ENCODE measurements at places on chromosomes 1 and 21.

- no peak overlapping the region for H3K27ac ChIP-seq
- H3K36me3 ChIP-seq, result no peaks in the 10 kb centered on the region
- no peaks in the 10 kb centered on the region for H3K4me1 ChIP-seq
- DNase-seq, result no peak
- H3K27me3 ChIP-seq, result no peaks in the 10 kb centered on the region
These were observed 57.1 kb downstream of the ZC3H11B start for GRCh38 chr1:219555806-219556205.

DNA sequence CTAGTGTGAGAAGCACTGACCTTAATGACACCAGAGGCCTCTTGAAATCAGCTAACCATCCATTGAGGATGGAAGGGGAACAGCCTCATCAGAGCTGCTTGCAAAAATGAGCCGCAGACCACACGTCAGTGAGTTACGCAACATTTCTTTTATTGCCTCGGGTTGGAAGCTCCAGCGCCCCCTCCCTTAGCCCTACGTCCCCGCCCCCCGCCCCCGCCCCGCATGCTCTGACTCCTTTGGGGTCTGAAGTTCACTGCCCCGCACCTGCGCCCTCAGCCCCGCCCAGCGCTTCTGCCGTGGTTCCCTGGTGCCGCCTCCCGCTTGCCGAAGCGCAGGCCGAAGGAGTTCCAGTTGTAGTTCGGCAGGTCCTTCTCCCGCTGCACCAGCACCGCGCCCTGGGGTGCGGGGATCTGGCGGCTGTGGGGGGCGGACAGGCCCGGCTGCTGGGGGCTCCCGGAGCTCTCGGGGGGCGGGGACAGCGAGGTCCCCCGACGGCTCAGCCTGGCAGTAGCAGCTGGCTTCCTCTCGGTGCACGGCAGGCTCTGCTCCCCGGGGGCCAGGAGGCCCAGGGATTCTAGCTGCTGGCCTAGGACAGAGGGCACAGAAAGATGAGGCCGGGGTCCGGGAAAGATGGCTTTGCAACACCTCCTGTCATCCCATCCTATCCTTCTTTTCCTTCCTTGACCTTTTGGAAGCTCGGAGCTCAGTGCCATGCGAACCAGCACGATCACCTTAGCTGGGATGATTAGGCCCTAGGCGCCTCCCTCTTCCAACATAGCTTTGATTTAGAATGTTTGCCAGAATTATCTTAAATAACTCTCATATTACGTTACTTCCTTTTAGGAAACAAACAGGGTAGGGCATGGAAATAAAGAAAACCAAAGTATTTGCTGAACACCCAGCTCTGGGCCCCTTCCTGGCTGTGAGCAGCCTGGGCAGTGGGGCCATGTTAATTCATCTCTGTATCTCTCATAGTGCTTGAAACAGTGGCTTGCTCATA is 5.8 kb downstream of the KISS1 start:
- no peak overlapping the region for H3K4me3 ChIP-seq
- DNase-seq, result peak; percentile 10
- H3K4me1 ChIP-seq, result no peaks in the 10 kb centered on the region
- no peaks in the 10 kb centered on the region for H3K36me3 ChIP-seq
- no peak overlapping the region for H3K27ac ChIP-seq
- peaks cover 3% of the 10 kb centered on the region for H3K27me3 ChIP-seq

DNA sequence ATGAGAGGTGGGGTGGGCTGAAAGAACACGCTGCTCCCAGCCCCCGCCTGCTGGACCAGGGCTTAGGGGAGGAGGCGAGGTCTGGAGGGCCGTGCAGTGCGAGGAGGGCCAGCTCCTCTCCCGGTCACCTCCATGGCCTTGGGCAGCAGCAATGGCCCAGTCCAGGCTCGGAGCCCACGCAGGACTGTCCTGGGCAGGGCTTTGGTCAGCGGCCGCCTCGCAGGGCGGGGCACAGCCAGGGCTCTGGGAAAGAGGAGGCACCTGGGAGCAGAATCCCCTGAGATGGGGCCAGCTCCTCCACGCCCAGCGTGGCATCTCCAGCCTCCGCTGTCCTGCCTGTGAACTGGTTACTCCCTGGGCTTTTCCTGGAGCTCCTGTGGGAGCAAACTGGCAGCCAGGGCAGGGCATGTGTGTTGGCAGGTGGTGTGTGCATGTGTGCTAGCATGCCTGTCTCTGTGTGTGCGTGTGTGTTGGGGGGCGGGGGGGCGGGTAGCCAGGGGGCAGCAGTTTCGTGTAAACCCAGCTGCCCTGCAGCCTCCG is 27.4 kb downstream of the ARHGEF16 start:
- no peak overlapping the region for H3K4me3 ChIP-seq
- no peaks in the 10 kb centered on the region for H3K36me3 ChIP-seq
- H3K27me3 ChIP-seq, result no peaks in the 10 kb centered on the region
- no peaks in the 10 kb centered on the region for H3K4me1 ChIP-seq
- DNase-seq, result no peak

DNA sequence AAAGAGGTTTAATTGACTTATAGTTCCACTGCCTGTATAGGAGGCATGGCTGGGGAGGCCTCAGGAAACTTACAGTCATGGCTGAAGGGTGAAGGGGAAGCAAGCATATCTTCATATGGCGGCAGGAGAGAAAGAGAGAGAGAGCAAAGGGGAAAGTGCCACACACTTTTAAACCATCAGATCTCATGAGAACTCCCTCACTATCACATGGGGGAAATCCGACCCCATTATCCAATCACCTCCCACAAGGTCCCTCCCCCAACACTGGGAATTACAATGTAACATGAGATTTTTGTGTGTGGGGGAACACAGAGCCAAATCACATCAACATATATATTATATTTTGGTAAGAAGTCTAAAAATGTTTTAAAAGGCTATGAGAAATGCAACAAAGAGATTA is 27.2 kb downstream of the FABP3 start:
- DNase-seq, result no peak
- no peaks in the 10 kb centered on the region for H3K27me3 ChIP-seq
- H3K27ac ChIP-seq, result no peak overlapping the region
- peaks cover 38% of the 10 kb centered on the region for H3K36me3 ChIP-seq
- no peaks in the 10 kb centered on the region for H3K4me1 ChIP-seq

DNA sequence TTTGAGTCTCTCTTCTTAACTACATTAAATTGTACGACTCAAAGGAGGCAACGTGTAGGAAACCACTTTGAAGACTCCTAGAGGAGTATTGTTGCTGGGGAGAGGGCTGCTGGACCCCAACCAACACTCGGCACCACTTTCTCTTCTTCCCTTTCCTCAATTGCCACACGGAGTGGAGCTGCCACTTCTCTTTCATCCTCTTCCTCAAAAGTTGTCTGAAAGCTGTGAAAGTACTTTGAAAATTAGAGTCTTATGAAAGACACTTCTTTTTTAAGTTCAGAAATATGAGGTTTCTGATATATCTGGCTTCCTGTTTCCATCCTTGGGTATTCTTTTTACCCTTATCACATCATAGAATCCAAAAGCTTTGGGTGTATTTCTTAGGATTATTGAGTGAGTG is 59.5 kb downstream of the MRPS6 start:
- H3K27me3 ChIP-seq, result no peaks in the 10 kb centered on the region
- no peaks in the 10 kb centered on the region for H3K36me3 ChIP-seq
- DNase-seq, result no peak
- peaks cover 53% of the 10 kb centered on the region for H3K4me1 ChIP-seq

DNA sequence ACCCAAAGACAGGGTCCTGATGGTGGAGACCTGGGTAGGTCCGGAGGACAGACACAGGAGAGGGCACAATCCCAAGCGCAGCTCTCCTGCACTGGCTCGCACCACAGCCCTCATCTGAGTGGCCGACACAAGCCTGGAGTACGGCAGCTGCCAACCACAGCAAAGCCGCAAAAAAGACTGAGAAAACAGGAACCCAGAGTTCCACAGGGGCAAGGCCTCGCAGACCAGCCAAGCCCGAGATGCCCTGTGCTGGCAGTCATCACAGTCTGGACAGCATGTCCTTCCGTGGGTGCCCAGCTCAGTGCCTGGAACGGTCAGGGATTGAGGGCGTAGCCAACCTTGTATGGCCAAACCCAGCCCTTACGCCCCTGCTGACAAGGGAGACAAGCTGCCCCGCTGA is 11.4 kb downstream of the ZBTB48 start:
- H3K27me3 ChIP-seq, result no peaks in the 10 kb centered on the region
- no peak overlapping the region for H3K4me3 ChIP-seq
- no peak for DNase-seq
- no peaks in the 10 kb centered on the region for H3K36me3 ChIP-seq
- H3K27ac ChIP-seq, result peak overlapping the region; percentile 44

DNA sequence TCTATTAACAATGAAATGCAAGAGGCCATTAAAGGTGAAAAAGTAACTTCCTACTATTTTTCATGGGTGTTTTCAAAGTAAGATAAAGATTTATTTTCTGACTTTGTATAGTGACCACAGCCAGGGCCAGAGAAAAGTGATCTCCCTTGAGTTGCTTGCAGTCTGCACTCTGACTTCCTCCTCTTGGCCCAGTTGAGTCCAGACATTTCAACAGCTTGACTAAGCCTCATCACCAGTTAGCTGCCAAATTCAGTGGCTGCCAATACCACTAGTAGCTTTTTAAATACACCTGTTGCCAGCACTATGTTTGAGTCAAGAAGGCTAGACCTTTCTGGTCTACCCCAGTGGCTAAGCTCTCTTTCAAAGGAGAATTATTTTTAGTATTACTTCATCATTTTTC is 3.7 kb upstream of the NEK7 start:
- no peaks in the 10 kb centered on the region for H3K27me3 ChIP-seq
- no peaks in the 10 kb centered on the region for H3K36me3 ChIP-seq
- DNase-seq, result no peak
- H3K27ac ChIP-seq, result no peak overlapping the region
- no peak overlapping the region for H3K4me3 ChIP-seq
